Fibroblast of lung (primary cell): ENCODE measurements at places on chromosomes 5 and 9.

- no peak for DNase-seq
Observed at GRCh38 chr9:114302727-114303126, 20.2 kb upstream of the ORM1 start.

GRCh38 chr9:69987457-69987856 lies 56.2 kb upstream of the MAMDC2 start:
- no peak for DNase-seq

DNA sequence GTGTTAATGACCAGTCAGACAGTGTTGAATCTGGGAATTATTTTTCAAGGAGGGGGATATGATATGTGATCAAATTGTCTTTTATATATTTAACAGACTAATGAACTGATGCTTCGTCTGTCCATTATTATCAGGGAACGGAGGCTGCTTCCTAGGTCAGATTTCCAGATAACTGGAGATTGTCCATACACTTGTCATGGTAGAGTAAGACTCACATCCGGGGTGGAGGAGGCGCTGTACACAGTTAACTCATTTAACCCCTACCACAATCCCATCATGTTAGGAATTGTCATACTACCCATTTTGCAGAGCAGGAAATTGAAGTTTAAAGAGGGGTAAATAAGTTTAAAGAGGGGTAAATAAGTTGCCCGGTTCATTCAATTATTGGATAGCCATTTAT lies 55.9 kb downstream of the ARHGAP26 start:
- no peak for DNase-seq

DNA sequence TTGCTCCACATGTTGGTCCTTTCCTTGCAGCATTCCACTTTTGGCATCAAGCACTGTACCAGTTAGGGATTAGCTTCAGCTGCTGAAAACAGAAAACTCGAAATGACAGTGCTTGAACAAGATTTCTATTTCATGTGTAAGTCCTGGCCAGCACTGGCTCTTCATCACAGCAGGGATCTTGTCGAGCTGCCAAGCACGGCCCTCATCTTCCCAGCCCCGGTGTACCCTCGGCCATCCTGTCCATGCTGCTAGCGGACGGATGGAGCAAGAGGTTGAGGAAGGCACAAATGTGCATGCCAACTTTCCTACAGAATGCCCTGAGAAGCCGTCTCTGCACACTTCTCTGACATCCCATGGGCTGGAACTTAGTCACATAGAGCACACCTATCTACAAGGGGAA lies 130.6 kb downstream of the TENT4A start:
- no peak for DNase-seq

- DNase-seq, result no peak
Observed at GRCh38 chr9:77834898-77835488, 186.9 kb upstream of the GNA14 start.

- DNase-seq, result peak; percentile 43
Observed at GRCh38 chr5:57172466-57173318, 1.2 kb upstream of the GPBP1 start.

DNA sequence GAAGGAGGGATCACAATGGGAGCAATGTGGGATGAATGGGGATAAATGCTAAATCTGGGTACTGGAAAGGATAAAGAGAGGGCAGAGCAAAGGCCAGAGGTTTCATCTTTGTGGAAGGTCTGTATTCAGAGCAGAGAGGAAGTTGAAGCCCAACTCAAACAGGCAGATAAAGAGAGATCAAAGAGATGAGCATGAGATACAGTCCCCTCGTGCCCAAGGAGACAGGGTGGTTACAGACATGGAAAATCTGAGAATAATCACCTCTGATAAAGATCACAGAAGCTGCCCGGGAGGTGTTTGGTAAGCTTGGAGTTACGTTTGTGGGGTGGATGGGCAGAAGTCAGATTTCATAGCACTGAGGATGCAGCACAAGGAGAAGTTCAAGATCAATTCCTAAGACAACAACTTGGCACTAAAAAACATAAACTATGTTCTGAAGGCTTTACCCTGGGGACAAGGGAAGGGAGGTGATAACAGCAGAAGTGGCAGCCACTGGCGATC lies 459 bp upstream of the ERAP2 start:
- no peak for DNase-seq

DNA sequence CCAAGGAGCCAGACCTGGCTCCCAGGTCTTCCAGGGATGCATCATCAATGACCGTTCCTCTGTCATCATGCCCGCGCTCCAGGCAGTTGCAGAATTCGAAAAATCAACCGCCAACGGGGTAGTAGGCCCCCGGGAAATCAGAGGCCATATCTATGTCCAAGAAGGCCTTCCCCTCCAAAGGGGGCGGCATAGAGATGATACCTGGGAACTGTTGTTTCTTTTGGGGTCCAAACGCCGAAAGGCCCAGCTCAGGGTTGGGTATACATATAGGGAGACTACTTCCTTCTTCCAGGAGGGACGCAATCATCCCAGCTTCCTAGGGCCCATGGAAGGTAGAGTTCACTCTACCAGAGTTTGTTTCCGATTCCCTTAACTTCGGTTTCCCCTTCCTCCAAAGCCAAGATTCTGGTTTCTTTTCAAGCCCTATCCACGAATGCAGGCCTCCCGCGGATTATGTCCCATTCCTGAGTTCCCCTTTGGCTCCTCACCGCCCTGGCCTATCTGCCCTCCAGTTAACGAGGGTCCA lies 754 bp downstream of the DCAF12 start:
- peak; percentile 46 for DNase-seq

- DNase-seq, result peak; percentile 81
Observed at GRCh38 chr9:121598167-121598964, 53.1 kb upstream of the DAB2IP start.

GRCh38 chr9:134178768-134179551 lies 14.6 kb upstream of the RNU6ATAC start:
- no peak for DNase-seq

DNA sequence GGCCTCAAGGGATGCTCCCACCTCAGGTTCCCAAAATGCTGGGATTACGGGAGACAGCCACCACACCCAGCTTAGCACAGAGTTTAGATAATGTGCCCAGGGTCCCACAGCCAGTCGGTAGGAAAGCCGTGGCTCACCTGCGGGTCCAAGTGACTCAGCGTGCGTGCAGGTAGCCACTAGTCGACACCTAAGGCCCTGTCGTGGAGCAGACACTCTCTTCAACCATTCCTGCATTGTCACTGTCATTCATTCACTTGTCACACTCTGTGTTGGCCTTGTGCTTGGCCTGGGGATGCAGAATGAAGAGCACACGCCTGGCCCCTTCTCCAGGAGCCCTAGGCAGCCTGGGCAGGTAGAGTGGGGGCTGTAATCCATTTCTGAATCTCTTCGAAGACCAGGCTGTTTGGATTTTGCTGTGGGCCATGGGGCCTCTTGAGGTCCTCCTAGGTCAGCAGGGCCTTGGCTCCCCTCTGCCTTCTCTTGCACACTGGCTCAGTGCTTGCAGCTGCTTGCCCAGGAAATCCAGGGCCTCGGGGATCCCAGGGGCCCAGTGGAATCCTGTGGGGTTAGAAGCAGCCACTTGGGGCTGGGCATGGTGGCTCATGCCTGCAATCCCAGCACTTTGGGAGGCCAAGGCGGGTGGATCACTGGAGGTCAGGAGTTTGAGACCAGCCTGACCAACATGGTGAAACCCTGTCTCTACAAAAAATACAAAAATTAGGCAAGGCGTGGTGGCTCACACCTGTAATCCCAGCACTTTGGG lies 6.1 kb upstream of the AIF1L start:
- DNase-seq, result no peak

DNA sequence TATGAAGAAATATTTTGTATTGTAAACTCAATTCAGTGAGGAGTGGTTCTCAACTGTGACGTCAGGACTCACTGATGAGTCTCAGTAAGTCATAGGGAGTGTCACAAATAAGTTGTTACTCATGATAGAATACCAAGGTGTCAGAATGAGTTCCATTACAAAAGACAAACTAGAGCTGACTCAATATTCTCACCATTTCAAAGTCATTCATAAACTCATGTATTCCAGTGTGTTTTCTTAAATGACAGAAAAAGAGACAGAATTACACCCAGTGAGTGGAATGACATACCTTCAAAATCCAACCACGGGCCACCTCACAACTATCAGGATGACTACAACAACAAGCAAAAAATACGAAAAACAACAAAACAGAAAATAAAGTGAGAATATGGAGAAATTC lies 321.5 kb downstream of the ENC1 start:
- peak; percentile 67 for DNase-seq

- no peak for DNase-seq
Observed at GRCh38 chr5:171537923-171538537, 118.6 kb downstream of the FGF18 start.
